ENCODE measurements at places on chromosomes 3 and 15.

DNA sequence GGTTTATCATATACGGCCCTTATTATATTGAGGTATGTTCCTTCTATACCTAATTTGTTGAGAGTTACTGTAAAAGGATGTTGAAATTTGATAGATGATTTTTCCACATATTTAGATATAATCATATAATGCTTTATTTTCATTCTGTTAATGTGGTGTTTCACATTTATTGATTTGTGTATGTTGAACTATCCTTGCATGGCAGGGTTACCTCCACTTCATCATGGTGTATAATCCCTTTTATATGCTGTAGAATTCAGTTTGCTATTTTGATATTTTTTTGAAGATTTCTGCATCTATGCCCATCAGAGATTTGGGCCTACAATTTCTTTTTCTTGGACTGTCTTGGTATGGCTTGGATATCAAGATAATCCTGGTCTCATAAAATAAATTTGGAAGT lies 355.5 kb downstream of the EDEM1 start:
- no peak for DNase-seq

GRCh38 chr3:138062626-138063025 lies 52.7 kb downstream of the CLDN18 start:
- DNase-seq = no peak

DNA sequence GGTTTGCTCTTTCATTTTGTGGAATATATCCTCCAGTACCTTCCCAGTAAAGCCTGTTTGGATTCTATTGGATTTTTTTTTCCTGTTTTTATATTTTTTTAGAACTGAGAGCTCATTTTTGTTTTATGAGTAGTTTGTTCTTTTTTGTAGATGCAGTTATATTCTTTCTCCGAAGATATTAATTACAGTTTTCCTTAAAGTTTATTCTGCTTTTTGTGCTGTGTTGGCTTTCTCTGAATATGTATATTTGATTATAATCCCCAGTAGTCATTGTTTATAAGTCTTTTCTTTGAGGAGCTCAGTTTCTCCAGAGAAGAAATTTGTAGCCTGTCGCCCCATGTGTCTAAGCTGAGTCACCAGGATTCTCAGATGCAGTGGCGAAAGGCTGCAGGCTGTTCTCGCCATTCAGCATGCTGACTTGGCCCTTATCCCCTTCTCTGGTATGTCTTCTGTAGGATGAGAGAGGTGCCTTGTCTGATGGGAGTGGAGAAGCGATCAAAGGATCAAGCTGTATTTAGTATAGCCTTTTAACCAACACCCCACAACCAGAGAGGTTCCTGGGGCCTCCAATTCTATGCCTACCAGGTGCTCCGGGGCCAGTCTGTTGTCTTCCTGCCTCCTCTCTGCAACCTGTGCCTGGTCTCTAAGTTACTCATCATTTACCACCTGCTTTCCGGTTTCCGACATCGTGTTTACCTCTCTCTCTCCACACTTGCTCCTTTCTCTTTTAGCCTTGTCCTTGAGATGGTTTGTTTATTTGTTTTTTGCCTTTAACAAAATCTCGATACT lies 31.7 kb upstream of the MFSD1 start:
- no peak for DNase-seq

DNA sequence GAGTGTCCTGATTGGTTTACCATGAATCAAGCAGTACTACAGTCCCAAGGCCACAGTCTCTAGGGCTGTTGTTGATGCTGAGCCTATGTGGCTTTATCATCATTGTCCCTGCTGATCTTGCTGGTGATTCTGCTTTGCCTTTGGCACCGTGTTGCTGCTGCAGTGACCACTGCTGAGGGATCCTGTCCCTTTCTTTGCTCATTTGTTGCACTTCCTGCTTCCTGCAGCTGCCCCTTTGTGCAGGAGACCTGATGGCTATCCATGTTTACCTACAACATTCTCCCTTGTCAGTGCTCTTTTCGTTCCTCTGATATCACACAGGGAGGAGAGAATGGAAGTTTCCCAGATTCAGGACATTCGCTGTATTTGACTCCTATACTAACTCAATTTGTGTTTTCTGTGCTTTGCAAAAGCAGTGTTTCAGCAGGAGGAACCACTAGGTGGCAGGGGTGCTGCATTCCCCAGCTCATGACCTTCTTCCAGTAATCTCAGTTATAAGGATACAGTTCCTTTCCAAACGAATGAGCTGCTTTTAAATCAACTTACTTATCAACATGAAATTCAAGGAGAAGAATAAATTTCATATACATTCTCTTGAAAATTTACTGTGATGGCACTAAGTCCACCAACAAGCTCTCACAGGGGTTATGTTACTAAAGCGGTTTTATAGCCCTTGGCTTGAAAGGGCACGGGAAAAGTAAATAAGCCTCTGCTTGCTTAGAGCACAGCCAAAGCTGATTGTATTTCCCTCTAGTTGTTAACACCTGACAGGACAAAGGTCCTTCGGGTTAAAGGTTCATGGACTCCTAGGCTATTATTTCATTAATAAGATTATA lies 9.7 kb upstream of the THUMPD3 start:
- peak; percentile 54 for DNase-seq

- DNase-seq = no peak
Observed at GRCh38 chr3:126343649-126344035, 13.6 kb downstream of the KLF15 start.

GRCh38 chr3:4409971-4410573 lies 57.0 kb downstream of the SUMF1 start:
- no peak for DNase-seq

- no peak for DNase-seq
Observed at GRCh38 chr3:62095756-62096155, 277.6 kb downstream of the FEZF2 start.

- DNase-seq = peak; percentile 19
Observed at GRCh38 chr3:112770032-112770626, 76.5 kb downstream of the CD200R1L start.

- no peak for DNase-seq
Observed at GRCh38 chr3:58792921-58793451, 126.4 kb upstream of the FAM3D start.

- no peak for DNase-seq
Observed at GRCh38 chr3:87706176-87706575, 352.6 kb downstream of the CGGBP1 start.

DNA sequence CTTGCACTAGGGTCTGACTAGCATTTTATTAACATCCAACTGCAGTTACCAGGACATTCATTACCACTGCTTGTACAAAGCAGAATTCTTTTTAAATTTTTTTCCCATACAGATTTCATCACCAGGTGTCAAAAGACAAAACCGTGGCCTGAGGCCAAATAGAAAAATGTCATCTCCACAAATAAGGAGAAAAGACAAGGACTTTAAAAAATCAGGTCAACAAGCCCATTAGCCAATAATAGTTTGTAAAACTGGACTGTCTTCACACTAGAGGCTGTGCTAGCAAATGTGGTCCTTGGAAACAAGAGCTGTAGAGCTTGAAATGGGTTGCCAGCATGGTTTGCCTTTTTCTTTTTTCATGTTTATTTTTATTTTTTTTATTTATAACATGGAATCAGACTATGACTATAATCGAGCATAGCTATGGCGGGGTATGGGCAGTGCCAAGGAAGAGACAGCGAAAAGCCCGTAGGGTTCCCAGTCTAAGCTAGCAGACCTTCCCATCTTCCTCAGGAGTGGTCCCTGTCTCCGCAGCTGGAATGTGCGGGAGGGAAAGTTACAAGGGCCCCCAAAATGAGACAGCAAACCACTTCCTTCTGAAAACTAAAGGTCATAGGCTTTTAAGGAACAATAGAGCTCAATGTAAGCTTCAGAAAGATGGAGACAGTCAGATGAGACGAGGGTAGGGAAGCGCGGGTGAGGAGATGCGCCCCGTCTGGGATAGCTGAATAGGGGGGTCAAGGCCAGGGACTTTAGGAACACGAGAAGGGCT lies 1.5 kb downstream of the PTPN9 start:
- DNase-seq = no peak

- DNase-seq = no peak
Observed at GRCh38 chr3:47836986-47837385, 34.0 kb downstream of the DHX30 start.

DNA sequence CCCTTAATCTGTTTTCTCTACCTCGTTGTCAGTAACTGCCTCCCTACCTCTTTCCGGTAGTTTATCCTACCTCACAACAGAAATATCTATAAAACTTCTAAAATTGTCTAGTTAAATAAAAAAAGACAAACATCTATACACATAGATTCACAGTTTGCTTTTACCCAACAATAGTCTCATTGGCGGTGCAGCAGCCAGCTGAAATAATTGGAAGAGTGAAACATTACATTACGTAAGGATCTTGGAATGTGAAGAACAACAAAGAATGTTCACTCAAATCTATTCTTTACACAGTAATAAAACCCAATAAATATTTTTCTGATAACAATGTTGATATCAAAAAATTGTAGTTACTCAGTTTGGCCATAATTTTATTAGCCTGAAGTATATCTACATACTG lies 115.5 kb upstream of the ARPP21 start:
- DNase-seq = no peak

- DNase-seq = no peak
Observed at GRCh38 chr3:9198899-9199335, 50.5 kb downstream of the SRGAP3 start.

DNA sequence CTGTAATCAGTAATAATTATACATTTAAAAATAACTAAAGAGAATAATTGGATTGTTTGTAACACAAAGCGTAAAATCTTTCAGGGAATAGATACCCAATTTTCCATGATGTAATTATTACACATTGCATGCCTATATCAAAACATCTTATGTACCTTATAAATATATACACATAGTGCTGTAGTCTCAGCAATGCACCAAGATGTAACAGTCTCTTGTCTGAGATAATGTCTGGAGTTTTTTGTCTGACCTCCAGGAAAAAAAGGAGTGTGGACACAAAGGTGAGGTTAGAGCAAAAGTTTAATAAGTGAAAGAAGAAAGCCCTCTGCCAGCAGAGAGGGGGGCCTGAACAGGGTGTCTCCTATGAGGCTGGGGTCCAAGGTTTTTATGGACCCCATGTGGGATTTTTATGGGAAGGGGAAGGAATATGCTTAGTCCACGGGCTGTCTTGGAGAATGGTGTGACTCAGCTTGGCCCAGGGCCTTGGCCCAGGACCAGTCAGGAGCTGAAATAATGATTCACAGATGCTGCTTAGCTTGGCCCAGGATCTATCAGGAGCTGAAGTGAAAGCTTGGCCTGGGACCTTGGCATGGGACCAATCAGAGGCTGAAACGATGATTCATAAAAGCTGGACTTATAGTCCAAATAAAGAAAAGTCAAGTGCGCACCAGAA lies 545.0 kb downstream of the ZPLD1 start:
- DNase-seq = no peak

DNA sequence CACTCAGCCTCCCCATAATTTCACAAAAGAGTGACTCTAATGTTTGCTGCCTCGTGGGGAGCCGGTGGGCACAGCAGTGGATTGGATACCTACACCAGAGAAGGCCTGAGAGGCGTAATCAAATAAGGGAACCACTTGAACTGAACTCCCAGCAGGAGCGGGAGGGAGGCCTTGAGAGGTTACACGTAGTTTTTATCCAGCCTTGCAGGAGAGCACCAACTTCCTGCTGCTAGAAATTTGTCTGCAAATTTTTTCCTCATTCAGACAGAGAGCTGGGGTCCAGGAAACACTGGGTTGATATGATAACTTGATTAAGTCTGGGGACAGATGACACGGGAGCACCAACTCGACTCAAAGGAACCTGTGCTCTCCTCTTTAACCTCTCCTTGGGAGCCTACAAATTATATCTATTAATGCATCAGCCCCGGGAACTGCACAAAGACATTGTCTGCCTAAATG lies 69.8 kb downstream of the HES1 start:
- DNase-seq = peak; percentile 6

DNA sequence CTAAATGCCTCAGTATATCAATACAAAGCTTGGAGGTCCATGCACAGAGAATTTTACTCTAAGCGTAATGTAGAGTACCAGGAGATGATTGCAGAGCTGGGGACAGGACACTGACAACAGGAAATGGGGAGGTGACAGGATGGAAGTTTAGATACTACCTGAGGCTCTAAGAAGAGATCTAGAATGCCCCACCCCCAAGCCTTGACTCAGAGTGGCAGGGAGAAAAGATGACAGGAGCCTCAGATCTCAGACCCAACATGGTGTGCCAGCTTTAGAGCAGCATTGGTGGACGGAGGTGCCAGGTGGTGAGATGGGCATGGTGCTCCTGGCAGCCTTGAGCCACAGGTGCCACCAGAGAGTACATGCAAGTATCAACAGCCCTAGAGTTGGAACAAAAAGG lies 62.5 kb downstream of the LYZL4 start:
- no peak for DNase-seq

DNA sequence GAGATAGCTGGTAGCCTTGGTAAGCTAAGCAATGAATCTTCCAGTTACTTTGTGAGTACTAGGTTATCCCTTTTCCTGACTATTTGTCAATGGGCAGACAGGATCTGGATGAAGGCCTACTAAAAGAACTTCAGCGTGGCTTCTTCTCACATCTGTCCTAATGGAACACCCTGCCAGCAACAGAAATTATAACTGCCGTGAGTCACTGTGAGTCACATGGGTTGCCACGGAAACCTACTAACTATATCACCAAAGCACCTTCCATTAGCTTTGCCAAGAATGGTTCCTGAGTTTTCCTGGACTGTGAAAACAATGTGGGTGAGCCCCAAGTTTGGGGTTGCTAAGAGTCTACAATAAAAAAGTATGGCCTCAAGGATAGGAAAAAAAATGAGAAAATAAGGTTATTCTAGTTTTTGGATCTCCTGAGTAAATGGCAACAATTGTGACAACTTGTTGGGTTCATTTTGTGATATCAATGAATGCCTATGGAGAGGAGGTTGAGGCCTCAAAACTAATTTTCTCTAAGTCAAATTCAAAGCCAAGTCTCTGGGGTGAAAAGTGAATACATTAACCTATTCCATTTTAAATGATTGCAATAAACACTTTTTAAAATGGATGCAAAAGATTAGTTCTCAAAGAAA lies 195.1 kb upstream of the ICE2 start:
- no peak for DNase-seq

- no peak for DNase-seq
Observed at GRCh38 chr3:35070088-35070487, 569.2 kb upstream of the ARPP21 start.

DNA sequence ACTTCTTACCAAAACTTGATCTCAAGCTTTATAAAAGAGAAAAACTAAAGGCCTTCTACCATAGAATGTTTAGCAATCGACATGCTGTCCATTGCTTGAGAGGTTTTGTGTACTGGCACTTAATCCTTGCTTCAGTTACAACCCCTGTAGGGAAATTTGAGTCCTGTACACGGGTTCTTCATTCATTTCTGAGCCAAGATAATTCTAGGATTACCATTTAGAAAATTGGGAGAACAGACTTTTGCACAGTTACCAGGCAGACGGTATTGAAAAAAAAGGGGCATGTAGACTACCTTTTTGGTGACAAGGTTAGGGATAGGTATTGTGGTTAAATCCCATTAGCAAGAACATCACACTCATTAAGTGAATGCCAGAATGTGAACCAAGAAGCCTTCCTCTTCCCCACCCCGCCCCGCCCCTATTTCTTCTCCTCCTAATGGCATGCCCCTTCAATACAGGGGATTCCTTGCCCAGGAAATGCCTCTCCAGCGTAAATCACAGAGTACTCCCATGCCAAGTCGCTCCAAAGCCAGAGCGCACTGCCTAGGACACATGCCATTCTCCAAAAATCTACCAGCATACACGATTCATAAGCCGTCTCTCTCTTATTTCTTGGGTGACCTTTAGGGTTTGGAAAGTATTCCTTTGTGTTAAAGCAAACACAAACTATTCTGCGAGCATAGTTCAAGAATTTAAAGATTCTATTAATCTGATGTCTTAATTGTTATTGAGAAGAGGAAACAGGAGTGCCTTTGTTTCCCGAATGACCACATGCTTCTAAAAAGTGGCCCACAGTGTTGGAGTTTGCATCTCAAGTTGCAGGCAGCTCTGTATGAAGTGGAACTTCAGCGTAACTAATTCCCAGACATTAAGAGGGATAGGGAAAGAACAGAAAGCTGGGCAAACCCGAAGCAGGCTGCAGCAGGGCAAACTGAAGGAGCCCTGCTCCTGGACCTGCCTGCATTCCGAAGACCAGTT lies 164.0 kb upstream of the NR2F2 start:
- no peak for DNase-seq

Data from CD4-positive, alpha-beta T cell treated with Interferon gamma for 1 hour (primary cell).